ENCODE measurements at places on chromosomes 4 and X.

- peak; percentile 55 for DNase-seq
Measured at GRCh38 chr4:48173056-48173991, 39.3 kb upstream of the TXK start.

DNA sequence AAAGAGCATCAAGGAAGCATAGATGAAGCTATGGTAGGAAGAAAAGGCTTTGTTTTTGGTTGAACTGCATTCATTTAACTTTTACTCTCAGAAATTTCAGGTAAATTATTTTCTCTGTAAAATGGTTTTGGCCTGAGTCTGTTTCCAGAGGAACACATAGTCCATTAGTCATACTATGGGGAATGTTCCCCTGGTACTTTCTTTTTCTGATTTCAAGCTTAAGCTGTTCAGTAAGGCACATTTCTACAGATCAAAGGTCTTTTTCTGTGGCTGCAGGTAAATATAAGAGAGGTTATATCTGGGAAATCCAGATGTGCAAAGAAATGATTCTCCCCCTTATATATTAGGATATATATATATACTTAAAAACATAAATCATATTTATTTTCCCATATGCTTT, 1744.4 kb upstream of the ADGRL3 start:
- no peak for DNase-seq

GRCh38 chrX:151759041-151759708, 24.6 kb downstream of the CNGA2 start:
- no peak for DNase-seq

DNA sequence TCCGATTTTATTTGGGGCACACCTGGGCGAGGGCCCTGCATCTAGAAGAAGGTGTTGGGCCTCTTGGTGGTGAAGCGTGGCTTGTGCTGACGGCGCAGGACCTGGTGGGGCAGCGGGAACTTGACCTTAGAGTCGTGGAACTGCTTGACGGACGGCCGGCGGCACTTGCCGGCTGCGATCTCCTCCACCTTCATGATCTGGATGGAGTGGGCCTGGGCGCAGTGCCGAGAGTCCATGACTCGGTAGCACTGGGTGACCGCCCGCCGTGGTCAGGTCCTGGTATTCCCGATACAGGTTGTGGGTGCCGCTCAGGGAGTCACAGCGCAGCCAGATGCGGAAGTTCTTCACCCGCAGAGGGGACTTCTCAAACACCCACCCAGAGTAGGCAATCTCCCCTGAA, 56.8 kb upstream of the ALG13 start:
- no peak for DNase-seq

DNA sequence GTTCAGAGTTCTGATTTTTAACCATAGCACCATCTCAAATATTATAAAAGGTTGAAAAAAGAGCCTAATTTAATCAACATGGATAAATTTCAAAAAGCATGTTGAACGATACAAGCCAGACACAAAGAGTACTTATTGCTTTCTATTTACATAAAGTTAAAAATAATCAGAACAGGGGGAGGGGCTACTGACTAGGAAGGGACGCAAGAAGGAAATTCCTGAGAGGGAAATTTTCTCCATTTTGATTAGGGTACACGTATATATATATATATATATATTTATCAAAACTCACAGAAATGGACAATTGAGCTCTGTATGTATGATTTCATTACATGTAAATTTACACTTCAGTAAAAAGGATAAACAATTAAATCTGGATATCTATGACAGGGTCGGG, 482 bp upstream of the MBTPS2 start:
- no peak for DNase-seq

- no peak for DNase-seq
Measured at GRCh38 chr4:183286590-183287308, 33.3 kb downstream of the CLDN22 start.

DNA sequence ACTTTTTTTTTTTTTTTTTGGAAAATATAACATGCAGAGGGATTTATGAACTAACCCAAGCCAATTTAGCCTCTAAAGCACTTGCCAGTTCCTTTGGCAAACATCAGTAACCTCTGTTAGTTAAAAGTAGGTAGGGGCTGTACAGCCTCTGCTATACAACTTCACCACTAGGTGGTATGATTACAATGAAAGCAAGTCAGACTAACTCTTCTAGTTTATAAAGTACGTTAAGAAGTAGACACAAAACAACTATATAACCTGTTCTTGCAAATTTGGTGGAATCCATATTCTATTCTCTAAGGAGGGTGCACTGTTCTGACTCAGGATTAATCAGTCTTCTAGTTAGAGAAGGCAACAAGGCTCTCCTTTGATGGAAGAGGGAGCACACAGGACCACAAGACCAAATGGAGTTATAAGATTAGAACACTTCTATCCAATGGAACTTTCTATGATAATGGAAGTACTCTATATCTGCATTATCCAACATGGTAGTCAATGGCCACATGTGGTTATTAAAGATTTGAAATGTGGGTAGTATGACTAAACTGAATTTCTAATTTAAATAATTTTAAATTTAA, 12.8 kb downstream of the AIMP1 start:
- DNase-seq, result no peak

- no peak for DNase-seq
Measured at GRCh38 chr4:78735697-78736096, 40.5 kb upstream of the BMP2K start.

- no peak for DNase-seq
Measured at GRCh38 chrX:17632942-17633341, 104.4 kb upstream of the SCML1 start.

GRCh38 chr4:2494992-2495391, 26.1 kb downstream of the RNF4 start:
- no peak for DNase-seq

GRCh38 chrX:67543818-67544217, at the start of gene AR:
Gene AR, plus strand, starts transcription at chrX:67544021. Its CDS starts 1,126 bp downstream, at chrX:67545147.
- no peak for DNase-seq

- no peak for DNase-seq
Measured at GRCh38 chr4:122739174-122739573, 6.7 kb downstream of the BBS12 start.

GRCh38 chr4:184448141-184448540, 26.2 kb downstream of the IRF2 start:
- DNase-seq, result no peak

DNA sequence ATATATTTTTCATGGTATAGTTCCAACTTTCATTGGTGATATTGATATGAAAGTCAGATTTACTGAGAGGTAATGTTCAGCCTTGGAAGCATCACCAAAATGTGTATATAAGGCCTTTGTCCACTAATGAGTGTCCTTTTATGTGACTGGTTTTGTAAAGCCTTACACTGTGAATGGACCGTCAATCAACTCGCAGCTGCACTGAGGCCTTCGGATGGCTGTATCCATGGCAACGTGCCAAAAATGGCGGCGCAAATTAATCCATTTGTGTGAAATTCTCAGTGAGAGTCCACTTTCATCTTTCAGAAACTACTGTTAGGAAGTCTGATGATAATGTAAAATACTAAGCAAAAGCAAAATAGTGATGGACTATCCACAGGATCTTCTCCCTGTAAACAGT, 131.7 kb downstream of the SPCS3 start:
- DNase-seq, result no peak

- no peak for DNase-seq
Measured at GRCh38 chr4:67764183-67764582, 10.0 kb upstream of the GNRHR start.

DNA sequence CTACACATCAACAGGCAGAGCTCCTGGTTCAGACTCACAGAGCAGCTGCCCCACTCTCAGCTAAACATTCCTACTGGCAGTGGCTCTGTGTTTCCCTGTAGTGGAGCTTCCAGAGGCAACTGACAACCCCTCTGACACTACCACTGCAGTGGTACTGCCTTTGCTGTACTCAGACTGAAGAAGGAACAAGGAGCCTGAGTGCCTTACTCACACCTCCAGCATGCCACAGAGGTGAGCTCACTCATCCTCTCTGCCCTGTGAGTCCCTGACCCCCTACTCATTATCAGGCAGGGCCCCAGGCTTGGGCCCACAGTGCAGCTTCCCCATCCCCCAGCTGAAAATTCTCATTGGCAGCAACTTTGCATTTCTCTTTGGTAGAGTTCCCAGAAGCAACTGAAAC, 240.5 kb upstream of the POF1B start:
- DNase-seq, result no peak

- no peak for DNase-seq
Measured at GRCh38 chrX:130167040-130167439, 1.4 kb upstream of the AIFM1 start.

DNA sequence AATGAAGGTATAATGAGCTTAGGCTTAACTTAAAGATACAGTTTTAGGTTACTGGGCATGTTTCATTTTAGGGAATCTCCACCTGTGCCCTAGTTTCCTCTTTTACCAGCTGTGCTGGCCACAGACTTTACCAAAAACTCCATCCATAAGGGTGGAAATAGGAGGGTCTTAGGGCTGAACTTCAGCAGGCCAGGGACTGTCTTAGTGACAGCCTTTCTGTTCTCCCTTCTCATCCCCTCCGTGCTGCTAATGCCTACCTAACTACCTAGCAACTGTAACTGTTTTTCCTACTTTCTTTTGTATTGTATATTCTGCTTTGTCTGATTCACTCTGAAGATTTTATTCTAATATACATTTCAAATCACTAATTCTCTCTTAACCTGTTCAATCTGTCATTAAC, 1375.3 kb downstream of the PCDH18 start:
- DNase-seq, result no peak

GRCh38 chr4:140223056-140223810, 69.2 kb upstream of the MAML3 start:
- no peak for DNase-seq

DNA sequence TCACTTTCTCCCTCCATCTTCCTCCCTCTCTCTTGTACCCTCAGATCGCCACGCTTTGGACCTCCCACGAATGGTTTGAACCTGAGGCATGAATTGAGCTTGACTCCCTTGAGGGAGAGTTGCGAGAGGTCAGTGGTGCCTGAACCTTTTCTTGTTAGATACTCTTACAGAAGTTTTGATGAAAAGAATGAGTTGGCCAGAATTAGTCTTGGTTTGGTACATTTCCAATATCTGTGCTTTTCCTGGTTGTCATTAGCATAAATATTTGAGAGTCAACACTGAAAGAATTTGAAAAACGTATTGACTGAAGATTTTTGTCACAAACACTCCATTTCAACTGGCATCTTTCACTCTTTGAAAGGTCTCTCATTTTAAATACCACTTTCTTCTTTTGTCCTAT, 510.6 kb upstream of the DIPK2B start:
- peak; percentile 75 for DNase-seq

- DNase-seq, result no peak
Measured at GRCh38 chr4:124481123-124481522, 231.4 kb downstream of the ANKRD50 start.

GRCh38 chr4:22932326-22932725, 239.6 kb downstream of the GBA3 start:
- no peak for DNase-seq

Measured in HS-27A (cell line).